ENCODE measurements at places on chromosomes 1 and 21.

GRCh38 chr1:6745073-6745472, 40.2 kb upstream of the CAMTA1 start:
- H3K36me3 ChIP-seq = peaks cover 1% of the 10 kb centered on the region
- peaks cover 6% of the 10 kb centered on the region for H3K4me1 ChIP-seq
- H3K27me3 ChIP-seq = peaks cover 38% of the 10 kb centered on the region
- DNase-seq = no peak
- H3K4me3 ChIP-seq = no peak overlapping the region

- peaks cover 82% of the 10 kb centered on the region for H3K27me3 ChIP-seq
- no peak overlapping the region for H3K27ac ChIP-seq
- no peak overlapping the region for H3K4me3 ChIP-seq
- DNase-seq = no peak
These were observed 120.3 kb downstream of the PTPRU start for GRCh38 chr1:29356663-29357062.

DNA sequence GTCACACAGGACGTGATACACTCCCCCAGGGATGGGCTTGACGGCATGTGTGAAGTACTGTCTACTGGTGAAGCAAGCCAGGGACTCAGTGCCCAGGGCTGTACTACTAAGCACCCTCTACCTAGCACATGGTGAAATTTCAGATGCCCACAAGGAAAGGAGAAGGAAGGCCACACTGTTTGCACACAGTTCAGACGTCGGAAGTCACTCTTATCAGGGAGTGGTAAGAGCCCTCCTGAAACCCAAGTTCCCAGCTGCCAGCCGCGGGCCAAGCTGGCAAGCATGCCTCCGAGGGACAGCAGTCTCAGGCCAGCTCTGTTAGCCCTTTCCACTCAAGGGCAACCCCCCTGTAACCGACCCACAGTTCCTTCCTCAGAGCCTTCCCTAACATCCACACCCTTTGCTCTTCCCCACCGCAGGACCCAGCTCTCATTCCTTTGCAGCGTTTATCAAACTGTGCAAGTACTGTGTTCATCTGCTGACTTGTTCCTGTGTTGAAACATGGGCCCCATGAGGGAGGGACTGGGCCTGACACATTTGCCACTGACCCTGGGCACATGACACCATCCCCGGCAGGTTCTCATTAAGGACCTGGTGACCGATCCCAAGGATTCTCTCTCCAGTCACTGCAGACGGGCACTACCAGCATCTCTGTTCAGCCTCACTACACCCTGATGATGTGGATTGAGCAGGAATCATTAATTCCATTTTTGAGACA, 58.5 kb downstream of the SLC66A1 start:
- H3K36me3 ChIP-seq = peaks cover 5% of the 10 kb centered on the region
- H3K4me1 ChIP-seq = peaks cover 39% of the 10 kb centered on the region
- no peak overlapping the region for H3K4me3 ChIP-seq
- H3K27me3 ChIP-seq = no peaks in the 10 kb centered on the region

DNA sequence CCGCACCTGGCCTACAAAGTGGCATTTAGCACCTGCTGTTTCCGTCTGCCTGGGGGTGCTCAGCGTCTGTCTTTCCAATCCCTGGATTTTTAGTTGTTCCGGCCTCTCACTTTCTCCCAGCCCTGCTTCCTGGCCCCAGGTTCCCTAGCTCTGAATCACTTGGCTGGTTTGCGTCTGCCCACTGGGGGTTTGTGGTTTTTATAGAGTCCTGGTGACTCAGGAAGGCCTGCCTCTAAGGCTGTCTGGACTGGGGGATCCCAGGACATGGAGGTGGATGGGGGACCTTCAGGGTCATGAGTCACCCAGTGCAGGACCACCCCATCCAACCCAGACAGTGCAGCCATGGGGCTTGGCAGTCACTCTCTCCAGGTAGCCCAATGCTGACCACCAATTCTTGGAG, 53.5 kb downstream of the MRPL37 start:
- no peak overlapping the region for H3K27ac ChIP-seq
- DNase-seq = no peak
- H3K4me1 ChIP-seq = peaks cover 18% of the 10 kb centered on the region
- H3K4me3 ChIP-seq = no peak overlapping the region
- H3K27me3 ChIP-seq = no peaks in the 10 kb centered on the region
- H3K36me3 ChIP-seq = peaks cover 22% of the 10 kb centered on the region

- H3K4me3 ChIP-seq = no peak overlapping the region
- H3K4me1 ChIP-seq = peaks cover 88% of the 10 kb centered on the region
- no peak for DNase-seq
- H3K27me3 ChIP-seq = no peaks in the 10 kb centered on the region
- H3K36me3 ChIP-seq = peaks cover 24% of the 10 kb centered on the region
- peak overlapping the region; percentile 47 for H3K27ac ChIP-seq
These were observed 16.1 kb downstream of the PRRC2C start for GRCh38 chr1:171501305-171502024.

GRCh38 chr1:219354962-219355361, 181.3 kb downstream of the LYPLAL1 start:
- no peak for DNase-seq
- H3K4me1 ChIP-seq = no peaks in the 10 kb centered on the region
- H3K27ac ChIP-seq = no peak overlapping the region

DNA sequence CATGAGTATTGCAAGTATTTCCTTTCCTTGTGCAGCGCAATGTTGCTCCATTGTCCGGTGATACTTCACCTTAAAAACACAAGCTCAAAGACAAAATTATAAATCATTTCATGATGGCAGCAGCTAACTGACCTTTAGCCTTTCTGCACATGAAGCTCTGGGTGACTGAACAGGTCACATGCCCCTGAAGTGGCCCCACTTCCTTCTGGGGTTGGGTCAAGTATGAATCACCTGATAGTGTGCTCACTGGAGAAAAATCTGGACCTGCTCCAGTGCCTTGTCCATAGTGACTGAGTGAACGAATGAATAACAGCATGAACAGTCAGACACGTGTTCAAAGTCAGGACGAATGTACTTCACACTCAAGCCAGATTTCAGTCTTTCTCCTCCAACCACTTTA, 658.9 kb downstream of the NPHP4 start:
- peaks cover 2% of the 10 kb centered on the region for H3K36me3 ChIP-seq
- H3K27me3 ChIP-seq = no peaks in the 10 kb centered on the region
- no peak overlapping the region for H3K4me3 ChIP-seq
- H3K27ac ChIP-seq = no peak overlapping the region
- no peak for DNase-seq
- H3K4me1 ChIP-seq = peaks cover 38% of the 10 kb centered on the region

DNA sequence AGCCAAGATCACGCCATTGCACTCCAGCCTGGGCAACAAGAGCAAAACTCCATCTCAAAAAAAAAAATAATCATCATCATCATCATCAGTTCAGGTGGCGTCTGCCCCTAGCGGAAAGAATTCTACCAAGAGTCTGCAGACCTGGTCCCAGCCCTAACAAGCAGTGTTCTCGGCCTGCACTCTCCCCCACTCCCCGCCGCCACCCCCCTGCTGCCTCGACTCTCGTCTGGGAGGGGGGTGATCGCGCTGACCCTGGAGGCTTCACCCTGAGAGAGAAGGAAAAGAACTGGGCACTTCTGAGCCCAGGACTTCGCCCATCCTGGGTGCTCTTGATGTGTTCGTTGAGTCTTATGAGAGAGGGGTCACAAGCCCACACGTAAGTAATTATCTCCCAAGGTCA, 160.1 kb upstream of the TMEM51 start:
- no peaks in the 10 kb centered on the region for H3K36me3 ChIP-seq
- no peak overlapping the region for H3K4me3 ChIP-seq
- no peak for DNase-seq
- no peaks in the 10 kb centered on the region for H3K4me1 ChIP-seq

Data from central memory CD8-positive, alpha-beta T cell (primary cell).